ENCODE measurements at places on chromosomes 12 and 14.

DNA sequence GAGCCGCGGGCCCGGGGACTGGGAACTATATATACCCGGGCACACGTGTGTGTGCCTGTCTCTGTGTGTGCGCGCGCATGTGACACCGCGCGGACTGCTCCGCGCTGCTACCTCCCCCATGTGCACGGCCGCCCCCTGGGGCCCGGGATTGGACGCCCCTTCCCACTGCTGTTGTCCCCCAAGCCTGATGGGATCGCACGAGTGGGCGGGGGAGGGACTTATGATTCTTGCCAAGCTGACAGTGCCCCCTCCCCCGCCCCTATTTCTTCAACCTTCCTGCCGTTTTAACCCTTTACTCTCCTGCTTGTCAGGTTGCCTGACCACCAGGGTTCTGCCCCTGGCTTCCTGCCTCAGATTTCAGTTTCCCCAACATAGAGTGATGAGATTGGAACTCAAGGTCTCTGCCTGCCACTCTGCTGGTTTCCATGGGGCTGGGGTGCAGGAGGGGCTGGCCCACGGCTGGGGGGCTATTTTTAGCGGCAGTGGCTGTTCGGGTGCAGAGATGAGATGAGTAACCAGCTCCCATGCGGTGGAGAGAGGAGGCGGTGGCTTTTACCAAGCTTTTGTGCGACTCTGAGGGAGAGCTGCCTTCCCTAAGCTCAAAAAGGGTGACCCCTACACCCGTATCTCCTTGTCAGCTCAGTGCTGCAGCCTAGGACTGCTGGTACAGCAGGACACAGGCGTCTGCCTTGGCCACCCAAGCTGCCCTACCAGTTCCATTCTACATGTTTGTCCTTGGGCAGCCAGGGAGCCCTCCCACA, at the start of gene DDN:
TSS of gene DDN (minus strand) at position 5 of the 761 bp plus-strand sequence. CDS start 88 bp downstream, outside the sequence.
- peaks cover 29% of the 10 kb centered on the region for H3K27me3 ChIP-seq
- peaks cover 35% of the 10 kb centered on the region for H3K36me3 ChIP-seq
- H3K4me3 ChIP-seq: peak within 1 kb of the TSS; percentile 52
- DNase-seq: no peak
- no peak within 1 kb of the TSS for H3K27ac ChIP-seq

- peaks cover 68% of the 10 kb centered on the region for H3K4me1 ChIP-seq
- no peaks in the 10 kb centered on the region for H3K36me3 ChIP-seq
- H3K27ac ChIP-seq: peak overlapping the region; percentile 95
- no peak for DNase-seq
Observed at GRCh38 chr14:44960646-44961045, 1.1 kb downstream of the KLHL28 start.

- H3K27me3 ChIP-seq: peaks cover 51% of the 10 kb centered on the region
- DNase-seq: no peak
- no peak overlapping the region for H3K27ac ChIP-seq
- peak overlapping the region; percentile 56 for H3K4me3 ChIP-seq
- H3K36me3 ChIP-seq: no peaks in the 10 kb centered on the region
Observed at GRCh38 chr12:94872671-94872970, 130.9 kb downstream of the NDUFA12 start.

- H3K4me1 ChIP-seq: no peaks in the 10 kb centered on the region
- H3K27me3 ChIP-seq: no peaks in the 10 kb centered on the region
- no peak for DNase-seq
- H3K4me3 ChIP-seq: no peak overlapping the region
- no peaks in the 10 kb centered on the region for H3K36me3 ChIP-seq
Observed at GRCh38 chr14:86987966-86988365, 1005.0 kb downstream of the GALC start.

GRCh38 chr12:59151243-59151642, 230.9 kb upstream of the LRIG3 start:
- no peaks in the 10 kb centered on the region for H3K36me3 ChIP-seq
- H3K4me3 ChIP-seq: no peak overlapping the region
- no peaks in the 10 kb centered on the region for H3K4me1 ChIP-seq
- H3K27ac ChIP-seq: no peak overlapping the region

All from suprapubic skin (tissue), 4 donors.